Fibroblast of upper back skin (primary cell): ENCODE measurements at places on chromosomes 3 and 15.

DNA sequence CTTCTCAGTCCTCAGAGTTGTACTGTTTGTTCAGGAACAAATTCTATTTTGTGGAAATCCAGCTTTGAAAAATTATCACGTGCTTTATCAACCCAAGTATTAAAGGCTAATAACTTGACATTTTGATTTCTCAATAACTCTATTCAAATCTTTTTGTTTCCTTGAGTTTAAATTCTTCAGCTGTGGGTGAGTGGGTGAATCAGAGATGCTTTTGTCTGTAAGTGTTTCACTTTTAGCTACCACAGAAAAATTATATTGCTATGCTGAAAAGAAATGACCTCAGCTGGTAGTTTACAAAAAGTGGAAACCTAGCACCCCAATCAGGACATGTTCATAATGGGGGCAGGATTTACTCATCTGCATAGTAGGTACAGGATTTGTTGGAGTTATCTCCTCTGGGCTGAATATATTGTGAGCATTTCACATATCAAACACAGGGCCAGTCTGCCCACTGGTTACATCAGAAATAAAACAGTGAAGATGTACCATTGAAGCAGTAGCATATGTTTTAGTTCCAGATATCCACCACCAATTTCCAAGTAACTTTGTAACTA lies 30.5 kb downstream of the MINDY4B start:
- DNase-seq = no peak

- no peak for DNase-seq
These were observed 18.6 kb downstream of the FGD5 start for GRCh38 chr3:14837186-14837877.

DNA sequence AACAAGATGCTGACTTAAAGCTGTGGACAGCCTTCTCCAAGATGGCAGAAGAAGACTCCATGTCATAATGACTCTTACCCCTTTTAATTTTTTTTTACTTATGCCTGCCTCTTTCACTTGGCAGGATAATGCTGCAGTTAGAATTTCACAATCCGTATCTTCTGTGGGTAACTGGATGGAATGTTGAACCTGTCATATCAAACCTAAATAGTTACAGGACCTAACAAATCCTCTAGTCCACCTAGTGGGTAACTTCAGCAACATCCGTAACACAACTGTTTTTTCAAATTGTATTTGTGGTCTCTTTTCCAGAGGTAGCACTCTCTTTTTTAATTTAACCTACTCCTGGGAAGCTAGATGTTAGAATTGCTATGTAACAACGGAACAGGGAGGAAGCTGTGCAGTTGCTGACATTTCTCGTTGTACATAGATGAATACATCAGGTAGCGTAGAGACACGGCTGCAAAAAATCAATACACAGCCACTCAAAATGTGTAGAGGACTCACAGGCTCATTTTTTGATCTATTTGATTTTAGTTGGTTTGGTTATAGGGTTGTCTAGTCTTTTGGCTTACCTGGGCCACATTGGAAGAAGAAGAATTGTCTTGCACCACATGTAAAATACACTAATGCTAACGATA lies 43.9 kb upstream of the TRPM1 start:
- peak; percentile 19 for DNase-seq

GRCh38 chr3:186180151-186180550 lies 71.3 kb upstream of the ETV5 start:
- DNase-seq = no peak

- peak; percentile 68 for DNase-seq
These were observed 66.9 kb downstream of the KCNAB1 start for GRCh38 chr3:156187146-156187769.

DNA sequence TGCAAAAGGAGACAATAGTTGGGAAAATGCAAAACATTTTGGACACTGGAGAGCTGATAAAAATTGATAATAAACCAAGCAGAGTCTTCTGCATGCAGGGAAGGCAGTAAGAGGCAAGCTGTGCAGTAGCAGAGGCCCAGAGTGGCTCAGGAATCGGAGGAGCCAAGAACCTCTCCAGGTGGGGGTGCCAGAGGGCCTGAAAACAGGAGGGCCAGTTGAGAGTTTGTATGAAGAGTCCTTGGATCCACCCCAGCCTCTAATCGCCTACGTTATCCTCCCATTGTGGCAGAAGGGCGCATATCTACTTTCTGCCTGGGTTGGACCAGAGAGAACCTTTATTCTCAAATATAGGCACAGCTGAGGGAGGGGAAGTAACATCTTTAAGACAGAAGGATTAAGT lies 48.9 kb upstream of the RBP1 start:
- DNase-seq = no peak

GRCh38 chr15:52150871-52151270 lies 38.3 kb upstream of the BCL2L10 start:
- no peak for DNase-seq

DNA sequence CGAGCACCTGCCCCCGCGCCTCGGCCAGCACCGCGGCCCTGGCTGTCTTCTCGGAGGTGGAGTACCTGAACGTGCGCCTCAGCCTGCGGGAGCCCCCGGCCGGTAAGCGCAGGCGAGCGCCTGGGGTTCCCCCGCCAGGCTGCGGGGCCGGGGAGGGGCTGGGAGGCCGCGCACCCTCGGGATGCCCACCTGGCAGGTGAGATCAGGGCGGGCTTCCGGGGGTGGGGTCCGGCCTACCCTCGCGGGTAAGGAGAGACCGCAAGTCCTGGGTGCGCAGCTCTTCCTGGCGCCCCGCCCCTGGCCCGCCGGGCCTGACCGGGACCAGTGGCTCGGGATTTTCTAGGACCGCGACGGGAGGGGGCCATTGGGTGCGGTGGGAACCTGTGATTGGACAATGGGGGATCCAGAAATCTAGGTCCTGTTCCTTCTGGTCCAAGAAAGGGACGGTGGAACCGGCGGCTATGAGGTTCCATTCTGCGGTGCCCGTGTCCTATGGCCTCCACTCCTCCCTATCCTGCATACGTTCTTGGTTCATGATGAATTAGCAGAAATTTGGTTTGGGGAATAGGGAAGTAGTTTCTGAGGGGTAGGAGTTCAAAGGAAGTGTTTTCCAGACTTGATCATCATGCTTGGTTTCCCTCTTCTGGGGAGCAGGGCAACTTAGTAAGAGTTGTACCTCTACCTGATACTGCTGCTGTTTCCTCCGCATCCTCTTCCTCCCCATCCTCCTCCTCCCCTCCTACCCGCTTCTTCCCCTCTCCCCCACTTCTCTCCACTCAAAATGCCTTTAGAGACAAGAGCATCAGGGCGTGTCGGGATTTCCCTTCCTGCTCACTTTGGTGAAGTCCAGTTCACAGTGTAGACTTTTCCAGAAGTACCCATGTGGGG lies 808 bp downstream of the ARRDC4 start:
- no peak for DNase-seq

- DNase-seq = no peak
These were observed 530.8 kb downstream of the DIPK2A start for GRCh38 chr3:144502402-144502801.

DNA sequence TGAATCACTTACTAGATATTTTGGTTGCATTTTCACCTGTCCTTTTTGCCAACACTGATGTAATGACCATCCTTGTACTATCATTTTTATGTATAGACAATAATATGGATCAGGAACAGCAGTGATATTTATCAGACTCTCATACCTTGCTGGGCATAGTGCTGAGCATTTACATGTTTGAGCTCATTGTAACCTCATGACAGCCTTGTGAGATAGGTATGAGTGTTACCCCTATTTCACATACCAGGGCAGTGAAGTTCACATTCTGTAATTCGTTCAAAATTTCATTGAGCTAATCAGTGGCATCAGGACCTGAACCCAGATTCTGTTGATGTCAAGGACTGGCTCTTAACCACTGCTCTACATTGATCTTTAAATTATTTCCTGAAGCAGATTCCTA lies 221.5 kb upstream of the TBL1XR1 start:
- DNase-seq = no peak

- DNase-seq = peak; percentile 66
These were observed at the start of gene C3orf70 for GRCh38 chr3:185152410-185153170. TSS of gene C3orf70 (minus strand) at chr3:185153060. CDS start at chr3:185152823, 237 bp downstream.

GRCh38 chr3:99875929-99876841 lies 58.5 kb downstream of the CMSS1 start:
- peak; percentile 84 for DNase-seq

- no peak for DNase-seq
These were observed 399 bp upstream of the SUCLG2 start for GRCh38 chr3:67654844-67655177.

GRCh38 chr15:74468341-74469032 lies 7.5 kb upstream of the UBL7 start:
- DNase-seq = no peak

GRCh38 chr3:38114875-38115644 lies 21.9 kb downstream of the ACAA1 start:
- no peak for DNase-seq

GRCh38 chr3:14548321-14548729 lies 8.2 kb upstream of the GRIP2 start:
- peak; percentile 56 for DNase-seq

GRCh38 chr15:99105514-99106341 lies 848 bp downstream of the SYNM start:
- DNase-seq = peak; percentile 59

DNA sequence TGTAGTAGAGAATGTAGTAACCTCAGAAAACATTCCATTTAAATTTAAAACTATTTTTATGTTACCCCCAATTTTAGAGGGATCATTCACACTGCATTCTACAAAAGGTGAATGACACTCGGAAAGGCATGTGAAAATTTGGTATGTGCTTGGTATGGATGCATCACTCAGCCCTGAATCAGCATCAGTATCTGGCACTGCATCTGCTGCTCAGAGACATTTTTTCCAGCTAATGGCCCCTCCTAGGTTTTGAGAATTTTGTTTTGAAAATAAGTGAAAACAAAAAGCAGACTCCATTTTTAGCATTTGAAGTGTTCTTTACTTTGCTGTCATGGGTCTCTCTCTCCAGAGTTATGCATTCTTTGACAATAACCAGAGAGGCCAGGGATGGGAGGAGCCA lies 15.6 kb upstream of the WWTR1 start:
- peak; percentile 67 for DNase-seq

DNA sequence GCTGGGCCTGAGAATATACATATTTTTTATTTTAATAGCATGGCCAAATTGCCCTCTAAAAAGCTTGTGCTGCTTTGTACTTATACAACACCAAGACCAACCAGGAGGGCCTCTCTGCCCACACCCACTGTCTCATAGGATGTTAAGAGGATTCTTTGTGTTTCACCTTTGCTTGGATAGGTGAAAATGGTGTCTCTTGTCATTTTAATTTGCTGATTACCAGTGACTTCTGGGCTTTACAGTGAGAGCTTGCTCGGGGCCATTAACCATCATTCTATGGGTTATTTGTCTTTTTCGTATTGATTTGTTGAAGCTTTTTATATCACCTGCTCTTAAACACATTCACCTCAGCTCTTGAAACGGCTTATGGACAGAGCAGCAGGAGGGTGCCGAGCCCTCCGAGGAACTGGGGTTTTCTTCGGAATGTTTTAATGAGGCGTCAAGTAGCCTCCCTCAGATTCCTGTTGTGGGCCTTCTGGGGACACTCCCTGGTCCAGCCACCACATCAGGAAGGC lies 10.5 kb downstream of the PTH1R start:
- no peak for DNase-seq

- DNase-seq = peak; percentile 30
These were observed 766.3 kb downstream of the TBL1XR1 start for GRCh38 chr3:176431038-176431418.

GRCh38 chr3:82390868-82391267 lies 629.4 kb upstream of the GBE1 start:
- DNase-seq = no peak

GRCh38 chr3:31412832-31413231 lies 119.9 kb upstream of the STT3B start:
- peak; percentile 44 for DNase-seq

GRCh38 chr15:38531509-38531908 lies 33.1 kb downstream of the RASGRP1 start:
- DNase-seq = no peak
